ENCODE measurements at places on chromosomes 6 and 20.
A peak's percentile ranks its signal among the peaks of the same experiment; 100 is the strongest.

- DNase-seq, result no peak
Measured at GRCh38 chr20:41118632-41119031, 18.7 kb upstream of the PLCG1 start.

- no peak for DNase-seq
Measured at GRCh38 chr6:158905277-158905676, 86.1 kb upstream of the EZR start.

DNA sequence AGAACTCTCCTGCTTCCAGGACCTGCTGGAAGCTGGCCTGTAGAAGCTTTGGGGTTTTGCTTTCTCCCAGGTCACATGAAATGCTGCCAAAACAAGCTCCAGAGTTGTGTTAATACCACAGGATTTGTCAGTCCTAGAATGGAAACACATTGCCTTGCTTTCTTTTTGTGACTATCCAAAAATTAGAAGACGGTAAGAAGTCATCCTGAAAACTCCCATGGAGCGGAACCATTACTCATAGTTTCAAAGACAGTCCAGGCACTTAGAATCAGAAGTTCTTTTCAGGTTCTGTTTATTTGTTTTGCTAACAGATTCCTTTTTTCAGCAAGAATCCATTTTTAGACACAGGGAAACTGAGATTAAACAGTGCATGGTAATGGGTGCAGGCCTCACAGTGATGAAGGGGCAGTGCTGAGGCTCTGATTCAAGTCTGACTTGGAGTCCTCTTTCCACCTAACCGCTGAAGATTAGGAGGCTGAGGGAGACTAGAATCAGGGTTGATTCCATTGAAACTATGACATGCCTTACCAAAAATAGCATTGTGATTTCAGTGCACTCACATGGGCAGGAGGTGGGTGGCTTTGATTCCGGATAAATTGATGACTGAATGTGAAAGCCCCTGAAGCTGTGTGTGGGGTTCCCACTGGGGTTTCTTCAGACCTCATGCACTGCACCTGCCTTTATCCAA lies 72.2 kb upstream of the NAA20 start:
- no peak for DNase-seq

- peak; percentile 71 for DNase-seq
Measured at GRCh38 chr6:105880030-105880492, 206.1 kb upstream of the PRDM1 start.

GRCh38 chr6:40440053-40440452 lies 147.1 kb downstream of the LRFN2 start:
- no peak for DNase-seq

DNA sequence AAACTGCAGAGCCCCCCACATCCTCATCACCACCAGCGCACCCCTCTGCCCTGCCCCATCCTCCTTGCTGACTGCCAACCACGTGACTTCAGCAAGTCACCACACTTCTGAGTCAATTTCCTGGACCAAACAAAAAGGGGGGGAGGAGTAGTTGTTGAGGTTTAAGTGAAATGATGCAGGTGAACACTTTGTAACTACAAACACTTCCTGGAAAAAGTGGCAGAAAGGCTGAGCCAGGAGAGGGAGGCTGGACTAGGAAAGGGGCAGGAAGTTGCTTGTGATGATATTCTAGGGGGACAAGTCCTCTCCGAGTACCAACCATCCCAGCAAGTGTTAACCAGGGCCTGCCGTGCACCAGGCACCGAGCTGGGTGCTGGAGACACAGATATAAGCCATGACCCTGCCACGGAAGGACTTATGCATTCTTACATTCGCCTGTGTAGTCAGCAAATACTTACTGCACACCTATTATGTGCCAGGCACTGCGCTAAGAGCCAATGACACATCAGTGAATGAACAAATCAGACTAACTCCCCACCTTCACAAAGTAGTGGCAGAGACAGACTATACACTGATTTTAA lies 67.3 kb downstream of the PREX1 start:
- no peak for DNase-seq

DNA sequence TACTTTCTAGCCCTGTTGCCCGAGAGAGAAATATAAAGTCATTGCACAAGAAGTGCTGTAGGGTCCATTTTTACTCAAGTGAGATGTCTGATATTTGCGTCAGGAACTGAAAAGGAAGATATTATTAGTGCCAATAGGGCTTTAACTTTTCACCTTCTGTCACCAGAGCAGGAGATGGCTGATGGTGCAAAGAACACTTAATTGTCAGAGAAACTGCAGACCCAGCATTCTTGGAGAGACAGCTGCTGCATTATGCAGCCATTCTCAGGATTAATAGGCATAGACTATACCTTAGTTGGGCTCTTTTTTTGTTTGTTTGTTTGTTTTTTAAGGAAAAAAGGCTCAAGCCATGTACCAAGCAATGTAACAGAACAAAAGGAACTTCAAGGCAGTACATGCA lies 179.4 kb downstream of the RPS12 start:
- no peak for DNase-seq

DNA sequence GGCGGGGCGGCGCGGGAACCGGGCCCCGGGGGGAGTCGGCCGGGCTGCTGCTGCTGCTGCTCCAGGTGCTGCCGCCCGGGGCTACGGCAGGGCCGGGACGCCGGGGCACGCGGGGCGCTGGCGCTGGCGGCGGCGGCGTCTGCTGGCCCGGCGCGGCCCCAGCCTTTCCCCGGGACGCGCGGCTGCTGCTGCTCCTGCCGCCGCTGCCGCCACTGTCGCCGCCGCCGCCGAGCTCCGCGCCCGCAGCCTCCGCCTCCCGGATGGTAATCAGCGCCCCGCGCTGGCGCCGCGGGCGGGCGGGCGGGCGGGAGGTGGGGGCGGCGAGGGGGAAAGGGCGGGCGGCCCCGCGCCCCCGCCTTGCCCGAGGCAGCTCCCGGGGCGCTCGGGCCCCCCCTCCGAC lies 306 bp downstream of the EBF4 start:
- DNase-seq, result no peak

DNA sequence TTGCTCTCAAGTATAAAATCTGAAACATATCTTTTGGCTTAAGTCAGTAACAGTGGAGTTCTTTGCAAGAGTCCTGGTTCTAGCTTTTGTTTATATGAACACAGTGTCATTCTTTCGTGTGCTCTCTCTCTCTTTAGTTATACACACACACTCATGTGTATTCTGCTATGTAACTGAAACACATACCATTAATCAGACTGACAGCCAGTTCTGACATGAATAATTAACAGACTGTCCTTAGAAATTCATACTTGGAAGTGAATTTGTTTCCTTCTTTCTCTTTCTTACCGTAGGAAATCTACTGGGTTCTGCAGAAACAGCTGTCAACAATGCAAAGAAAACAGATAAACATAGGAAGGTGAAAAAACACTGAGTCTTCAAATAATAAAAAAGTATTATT lies 2.5 kb downstream of the MCM9 start:
- no peak for DNase-seq

DNA sequence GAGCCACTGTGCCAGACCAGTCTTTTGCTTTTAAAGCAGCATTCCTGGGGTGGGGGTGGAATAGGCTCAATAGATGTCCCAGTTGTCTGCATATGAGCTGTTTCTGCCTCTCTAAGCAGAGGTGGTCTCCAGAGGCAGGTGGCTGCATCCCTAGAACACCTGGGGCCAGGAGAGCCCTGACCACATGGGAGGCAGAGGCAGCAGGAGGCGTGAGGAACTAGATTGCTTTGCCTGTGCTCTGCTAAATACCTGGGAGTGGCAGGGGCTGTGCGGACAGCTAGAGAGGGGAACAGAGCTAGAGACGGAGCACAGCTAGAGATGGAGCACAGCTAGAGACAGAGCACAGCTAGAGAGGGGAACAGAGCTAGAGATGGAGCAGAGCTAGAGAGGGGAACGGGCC lies 29.1 kb upstream of the CLDN20 start:
- no peak for DNase-seq

DNA sequence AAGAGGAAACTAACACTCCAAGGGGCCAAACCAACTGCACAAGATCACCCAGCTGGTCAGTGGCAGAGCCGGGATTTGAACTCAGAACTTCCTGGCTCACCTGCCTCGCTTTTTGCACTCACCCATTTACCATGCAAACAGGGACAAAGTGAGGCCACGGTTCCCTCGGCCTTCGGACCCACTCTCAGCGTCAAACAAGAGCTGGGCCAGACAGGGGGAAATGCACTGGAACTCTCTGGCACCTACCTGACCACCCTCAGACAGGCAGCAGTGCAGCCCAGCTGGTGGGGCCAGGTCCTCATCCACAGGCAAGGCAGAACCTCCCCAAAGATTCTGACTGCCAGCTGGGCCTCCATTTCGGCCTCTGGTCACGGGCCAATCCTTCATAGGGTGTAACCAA lies 93.7 kb upstream of the SRSF6 start:
- DNase-seq, result no peak

- DNase-seq, result no peak
Measured at GRCh38 chr20:13255356-13255755, 34.3 kb downstream of the ISM1 start.

DNA sequence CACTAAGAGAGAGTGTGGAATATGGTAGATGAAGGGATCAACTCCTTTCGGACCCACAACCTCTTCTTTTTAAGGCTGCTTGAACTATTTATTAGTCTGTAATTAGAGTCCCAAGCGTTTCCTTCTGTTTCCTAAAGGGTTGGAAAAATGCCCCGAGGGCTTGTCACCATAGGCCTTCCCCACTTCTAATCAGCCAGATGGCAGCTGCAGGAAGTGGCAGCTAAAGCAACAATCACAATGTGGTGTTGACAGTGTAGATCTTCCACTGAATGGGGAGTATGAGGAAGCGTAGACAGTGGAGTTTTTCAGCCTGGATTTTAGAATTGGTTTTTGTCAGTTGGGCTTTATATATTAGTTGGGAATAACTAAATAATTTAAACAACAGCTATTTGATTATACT lies 40.6 kb downstream of the SLC35D3 start:
- no peak for DNase-seq

DNA sequence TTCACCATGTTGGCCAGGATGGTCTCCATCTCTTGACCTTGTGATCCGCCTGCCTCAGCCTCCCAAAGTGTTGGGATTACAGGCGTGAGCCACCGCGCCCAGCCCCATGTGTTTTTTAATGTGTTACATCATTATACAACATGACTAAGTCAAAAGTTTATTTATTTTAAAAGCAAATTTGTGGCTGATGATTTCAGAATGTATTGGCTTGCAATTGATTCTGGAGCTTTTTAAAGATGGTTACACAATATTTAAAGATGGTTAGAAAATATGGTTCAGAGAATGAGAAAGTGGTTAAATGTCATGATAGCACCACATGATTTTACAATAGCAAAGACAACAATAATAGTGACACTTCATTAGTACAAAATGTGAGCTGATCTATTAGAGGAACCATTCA lies 80.5 kb downstream of the SASH1 start:
- no peak for DNase-seq

GRCh38 chr6:54112151-54112650 lies 958 bp downstream of the MLIP start:
- DNase-seq, result no peak

DNA sequence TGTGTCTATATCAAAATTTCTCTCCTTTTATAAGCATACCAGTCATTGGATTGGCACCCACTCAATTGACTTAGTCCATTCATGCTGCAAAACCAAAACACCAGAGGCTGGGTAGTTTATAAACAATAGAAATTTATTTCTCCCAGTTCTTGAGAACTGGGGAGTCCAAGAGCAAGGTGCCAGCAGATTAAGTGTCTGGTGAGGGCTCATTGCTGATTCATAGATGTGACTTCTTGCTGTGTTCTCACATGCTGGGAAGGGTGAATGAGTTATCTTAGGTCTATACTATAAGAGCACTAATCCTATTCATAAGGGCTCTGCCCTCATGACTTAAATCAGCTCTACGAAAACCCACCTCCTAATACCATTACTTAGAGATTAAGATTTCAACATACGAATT lies 501.4 kb downstream of the EPM2A start:
- no peak for DNase-seq

- DNase-seq, result no peak
Measured at GRCh38 chr20:57414867-57415592, 23.8 kb downstream of the RBM38 start.

- DNase-seq, result no peak
Measured at GRCh38 chr6:112286010-112286409, 31.6 kb upstream of the LAMA4 start.

DNA sequence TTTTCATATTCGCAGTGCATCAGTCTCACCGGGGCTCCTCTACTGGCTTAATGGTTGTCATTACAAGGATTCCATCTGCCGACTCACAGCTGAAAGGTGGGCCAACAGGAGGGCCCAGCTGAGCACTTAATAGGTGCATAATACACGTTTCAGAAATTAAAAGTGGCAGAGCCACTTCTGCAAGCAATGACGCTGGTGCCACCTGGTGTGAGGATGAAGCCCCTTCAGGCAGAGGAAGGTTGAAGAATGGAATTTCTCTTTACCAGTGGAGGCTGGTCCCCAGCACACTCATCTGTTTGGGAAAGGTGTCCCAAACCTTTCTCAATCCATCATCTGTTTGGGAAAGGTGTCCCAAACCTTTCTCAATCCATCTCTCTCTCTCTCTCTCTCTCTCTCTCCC lies 8.2 kb upstream of the STMND1 start:
- no peak for DNase-seq

DNA sequence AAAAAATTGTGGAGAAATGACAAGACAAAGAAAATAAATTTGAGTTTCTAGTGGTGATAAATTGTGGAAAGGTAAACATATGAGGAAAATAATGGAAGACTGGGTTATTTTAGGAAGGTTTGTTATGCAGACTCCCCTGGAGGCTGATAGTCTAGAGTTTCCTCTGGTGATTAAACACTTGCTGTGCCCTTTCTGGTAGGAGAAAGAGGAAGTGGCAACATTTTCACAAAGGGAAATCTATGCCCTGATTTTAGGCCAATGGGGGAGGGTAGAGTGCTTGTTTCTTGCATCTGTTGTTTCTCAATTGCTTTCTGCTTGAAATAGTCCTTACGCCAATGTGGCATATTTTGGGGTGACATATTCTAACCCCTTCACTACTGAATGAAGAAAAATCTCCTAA lies 129.1 kb upstream of the DOK5 start:
- DNase-seq, result no peak

GRCh38 chr6:42128460-42129359 lies 13.7 kb downstream of the C6orf132 start:
- no peak for DNase-seq

- no peak for DNase-seq
Measured at GRCh38 chr20:64107736-64108457, 532 bp upstream of the NPBWR2 start.

GRCh38 chr6:36615018-36615761 lies 21.0 kb downstream of the SRSF3 start:
- peak; percentile 70 for DNase-seq

DNA sequence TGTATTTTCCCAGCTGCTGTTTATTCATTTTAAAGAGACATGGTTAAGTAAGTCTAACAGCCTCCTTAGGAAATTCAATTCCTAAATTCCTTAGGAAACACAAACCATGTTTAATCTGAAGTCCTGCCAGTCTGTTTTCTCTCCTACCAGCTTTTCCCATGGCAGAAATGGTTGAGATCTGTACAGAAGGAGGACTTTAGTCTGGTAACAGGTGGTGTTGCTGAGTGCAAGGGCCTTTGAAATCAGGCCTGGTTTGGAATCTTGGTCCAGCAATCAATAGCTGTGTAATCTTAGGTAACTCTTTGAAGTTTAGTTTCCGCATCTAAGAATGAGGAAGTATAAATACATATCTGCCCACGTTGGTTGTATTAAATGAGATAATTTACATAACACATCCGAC lies 232.5 kb downstream of the LAMA2 start:
- no peak for DNase-seq

- DNase-seq, result no peak
Measured at GRCh38 chr20:50540620-50541605, 30.7 kb downstream of the PTPN1 start.
